Activated CD4-positive, CD25-positive, alpha-beta regulatory T cell (primary cell): ENCODE measurements at places on chromosomes 7 and 10.

DNA sequence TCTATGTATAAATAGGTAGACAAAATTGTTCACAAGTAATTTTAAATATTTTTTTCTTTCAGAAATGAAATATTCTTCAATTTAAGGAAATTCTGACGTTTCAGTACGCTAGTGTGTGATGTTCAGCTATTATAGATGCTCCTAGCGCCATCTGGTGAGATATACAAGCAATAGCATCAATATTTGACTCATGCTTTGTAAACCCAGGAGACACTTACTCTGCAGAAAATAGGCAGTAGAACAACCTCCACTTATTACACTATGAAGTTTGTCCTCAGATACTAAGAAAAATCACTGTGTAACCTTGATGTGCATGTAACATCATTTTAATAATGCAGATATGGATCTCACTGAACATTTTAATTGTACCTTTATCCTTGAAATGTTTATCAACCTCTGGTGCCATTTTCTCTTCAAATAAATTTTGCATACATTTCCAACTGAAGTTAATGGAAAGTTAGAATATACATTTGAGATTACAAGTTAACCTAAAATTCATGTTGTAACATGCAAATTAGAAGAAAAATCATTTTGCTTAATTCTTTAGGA, 151.5 kb upstream of the FAM3C start:
- DNase-seq, result no peak

- no peak for DNase-seq
These were observed 1.7 kb downstream of the DDX21 start for GRCh38 chr10:68957654-68958053.

DNA sequence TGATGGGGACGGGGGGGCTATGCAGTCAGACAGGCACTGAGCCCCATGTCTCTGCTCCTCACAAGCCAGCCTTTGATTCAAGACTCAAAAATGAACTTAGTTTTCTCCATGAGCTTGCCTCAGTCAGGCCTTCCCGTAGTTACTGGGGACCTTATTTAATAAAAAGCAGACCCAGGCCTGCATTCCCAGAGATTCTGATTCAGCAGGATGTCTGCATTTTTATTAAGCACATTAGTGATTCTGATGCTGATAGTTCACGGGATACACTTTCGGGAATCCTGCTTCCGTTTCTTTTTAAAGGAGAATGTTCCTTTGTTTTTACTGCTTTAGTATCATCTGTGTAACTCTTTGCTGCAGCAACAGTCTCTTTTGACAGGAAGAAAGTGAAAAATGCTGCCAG, 28.3 kb upstream of the PLPP4 start:
- DNase-seq, result no peak

GRCh38 chr7:101453617-101454016, 90.9 kb downstream of the COL26A1 start:
- no peak for DNase-seq

GRCh38 chr10:17548770-17549169, 68.4 kb downstream of the HACD1 start:
- DNase-seq, result no peak

DNA sequence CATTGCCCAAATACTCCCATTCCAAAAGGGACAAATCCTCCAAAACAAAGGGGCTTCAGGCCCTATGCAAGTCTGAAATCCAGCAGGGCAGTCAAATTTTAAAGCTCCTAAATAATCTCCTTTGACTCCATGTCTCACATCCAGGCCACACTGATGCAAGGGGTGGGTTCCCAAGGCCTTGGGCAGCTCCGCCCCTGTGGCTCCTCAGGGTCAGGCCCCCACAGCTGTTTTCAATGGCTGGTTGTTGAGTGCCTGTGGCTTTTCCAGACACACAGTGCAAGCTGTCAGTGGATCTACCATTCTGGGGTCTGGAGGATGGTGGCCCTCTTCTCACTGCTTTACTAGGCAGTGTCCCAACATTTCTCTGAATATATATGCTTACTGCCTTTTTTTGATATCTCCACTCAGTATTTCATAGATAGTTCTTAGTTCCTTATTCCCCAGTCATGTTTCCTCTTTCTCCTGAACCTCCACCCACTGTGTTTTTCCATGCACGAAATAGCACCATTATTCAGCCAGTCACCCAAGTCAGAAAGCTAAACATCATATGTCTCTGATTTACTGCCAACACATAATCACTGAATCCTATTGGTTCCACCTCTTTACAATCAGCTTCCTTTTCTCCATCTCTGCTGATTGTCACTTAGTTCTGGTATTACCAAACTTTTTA, 172.6 kb upstream of the CACNA2D1 start:
- DNase-seq, result no peak

GRCh38 chr7:75711076-75711475, 27.7 kb downstream of the HIP1 start:
- DNase-seq, result no peak

DNA sequence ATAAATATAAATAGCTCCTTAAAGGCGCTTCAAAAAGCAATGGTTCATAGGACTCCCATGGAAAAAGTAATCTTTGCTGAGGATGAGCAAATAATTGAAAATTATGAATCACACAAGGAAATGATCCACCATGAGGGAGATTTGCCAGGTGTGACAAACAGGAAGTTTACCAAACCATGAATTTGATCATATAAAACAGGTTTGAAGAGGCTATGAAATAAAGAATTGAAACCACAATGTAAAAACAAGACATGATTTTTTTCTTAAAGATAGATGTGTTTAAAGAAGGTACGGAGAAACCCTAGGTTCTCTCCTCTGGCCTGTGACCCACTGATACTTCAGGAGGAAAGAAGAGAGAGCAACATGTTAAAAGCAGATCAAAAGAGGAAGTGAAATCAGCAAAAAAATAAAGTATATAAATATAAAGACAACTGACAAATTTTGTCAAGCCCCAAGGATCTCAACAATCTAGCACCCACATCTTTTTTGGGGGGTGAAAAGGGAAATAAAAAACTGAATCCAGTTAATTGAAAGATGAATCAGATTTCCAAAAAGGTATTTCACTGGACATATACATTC, 111.3 kb upstream of the ASAH2 start:
- DNase-seq, result no peak

DNA sequence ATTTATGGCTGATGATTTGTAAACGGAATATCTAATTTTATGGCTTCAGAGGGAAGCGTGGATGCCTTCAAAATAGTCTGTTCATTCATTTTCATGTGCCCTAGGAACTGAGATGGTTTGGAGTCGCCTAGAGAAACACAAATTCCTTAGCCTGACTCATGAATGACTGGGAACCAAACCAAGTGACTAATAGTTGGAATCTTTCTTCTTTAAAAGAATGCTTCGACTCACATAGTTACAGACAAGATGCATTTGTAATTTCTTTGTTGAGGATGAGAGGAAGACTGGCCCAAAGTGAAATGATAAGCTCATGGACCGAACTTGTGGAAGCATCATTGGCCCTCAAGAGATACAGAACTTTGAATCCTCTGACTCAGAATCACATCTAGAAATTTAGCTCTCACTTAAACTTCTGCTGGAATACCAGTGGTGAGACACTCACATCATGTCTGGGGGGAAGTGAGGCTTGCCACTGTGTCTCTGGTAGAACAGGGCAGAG, 1107.2 kb downstream of the NRG3 start:
- DNase-seq, result no peak

GRCh38 chr7:135509589-135509838, 388 bp downstream of the CNOT4 start:
- DNase-seq, result no peak

DNA sequence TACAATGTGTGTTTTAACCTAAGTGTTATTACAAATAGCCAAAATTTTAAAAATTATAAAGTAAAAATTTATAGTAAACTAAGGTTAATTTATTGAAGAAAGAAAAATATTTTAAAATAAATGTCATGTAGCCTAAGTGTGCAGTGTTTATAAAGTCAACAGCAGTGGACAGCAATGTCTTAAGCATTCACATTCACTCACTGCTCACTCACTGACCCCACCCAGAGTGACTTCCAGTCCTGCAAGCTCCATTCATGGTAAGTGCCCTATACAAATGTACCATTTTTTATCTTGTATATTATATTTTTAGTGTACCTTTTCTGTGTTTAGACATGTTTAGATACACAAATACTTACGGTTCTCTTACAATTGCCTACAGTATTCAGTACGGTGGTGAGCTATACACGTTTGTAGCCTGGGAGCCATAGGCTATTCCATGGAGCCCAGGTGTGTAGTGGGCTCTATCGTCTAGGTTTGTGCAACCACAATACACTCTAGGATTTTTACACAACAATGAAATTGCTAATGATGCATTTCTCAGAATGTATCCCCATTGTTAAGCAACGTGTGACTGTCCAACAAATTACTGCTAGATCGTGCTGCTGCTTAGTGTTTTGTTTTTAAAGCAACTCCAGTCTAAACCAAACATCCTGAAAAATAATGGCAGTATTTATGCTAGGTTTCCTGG, 108.9 kb upstream of the NAMPT start:
- DNase-seq, result no peak

DNA sequence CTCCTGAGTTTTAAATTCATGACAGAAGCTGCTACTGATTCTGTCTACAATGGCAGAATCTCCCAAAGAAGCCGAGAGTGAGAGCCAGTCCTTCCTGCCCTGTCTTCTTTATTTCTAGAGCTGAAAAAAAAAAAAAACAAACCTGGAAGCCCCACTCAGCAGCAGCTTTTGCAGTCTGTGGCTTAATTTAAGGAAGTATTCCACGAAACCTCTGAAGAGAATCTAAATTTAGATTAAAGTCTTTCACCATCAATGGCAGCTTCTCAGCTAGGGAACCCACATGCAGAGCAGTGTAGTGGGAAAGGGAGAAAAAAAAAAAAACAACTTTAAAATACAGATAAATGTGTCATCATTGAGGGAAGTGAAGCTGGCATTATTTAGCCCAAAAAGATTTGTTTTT, 23.4 kb downstream of the SMURF1 start:
- DNase-seq, result no peak

- DNase-seq, result no peak
These were observed 76.0 kb upstream of the DNAAF5 start for GRCh38 chr7:650339-651031.

- no peak for DNase-seq
These were observed 17.9 kb upstream of the BAIAP2L1 start for GRCh38 chr7:98418636-98419315.

- DNase-seq, result no peak
These were observed 148.4 kb upstream of the AHR start for GRCh38 chr7:17150018-17150417.

GRCh38 chr7:44791278-44792219, 4.9 kb upstream of the PPIA start:
- DNase-seq, result no peak

GRCh38 chr10:85036661-85037060, 708.3 kb downstream of the CCSER2 start:
- no peak for DNase-seq
